ENCODE measurements at places on chromosomes 6 and 20.

GRCh38 chr6:158777510-158777909 is 41.7 kb downstream of the EZR start:
- no peak for DNase-seq

GRCh38 chr6:44665683-44666082 is 278.2 kb downstream of the CDC5L start:
- no peak for DNase-seq

- no peak for DNase-seq
Observed at GRCh38 chr6:22067671-22068070, 229.2 kb downstream of the PRL start.

DNA sequence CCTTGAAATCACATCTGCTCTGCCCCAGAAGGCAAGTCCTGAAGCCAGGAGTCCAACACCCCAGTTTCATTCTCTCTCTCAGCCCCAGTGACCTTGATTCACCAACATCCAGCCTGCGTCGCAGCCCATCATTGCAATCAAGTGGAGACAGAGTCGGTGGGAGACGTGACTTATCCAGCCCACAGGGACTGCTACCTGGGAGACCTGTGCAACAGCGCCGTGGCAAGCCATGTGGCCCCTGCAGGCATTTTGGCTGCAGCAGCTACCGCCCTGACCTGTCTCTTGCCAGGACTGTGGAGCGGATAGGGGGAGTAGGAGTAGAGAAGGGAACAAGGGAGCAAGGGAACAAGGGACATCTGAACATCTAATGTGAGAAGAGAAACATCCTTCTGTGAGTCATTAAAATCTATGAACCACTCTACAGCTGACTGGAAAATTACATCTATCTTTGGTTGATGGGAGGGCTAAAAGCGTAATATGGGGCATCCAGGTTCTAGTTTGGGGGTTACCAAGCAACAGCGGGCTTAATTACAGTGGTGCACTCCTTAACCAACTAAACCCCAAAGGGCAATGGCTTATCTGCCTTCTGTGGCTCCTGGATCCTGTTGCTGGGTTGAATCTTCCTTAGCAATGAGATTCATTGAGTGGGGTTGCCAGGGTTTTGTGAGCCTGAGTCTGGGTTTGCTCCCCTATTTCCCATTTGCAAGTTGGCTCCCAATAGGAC is 2.5 kb downstream of the LY6G6D start:
- DNase-seq = no peak

GRCh38 chr6:138592749-138593123 is 93.4 kb upstream of the NHSL1 start:
- no peak for DNase-seq

GRCh38 chr20:1587781-1588532 is 30.5 kb upstream of the SIRPD start:
- DNase-seq = no peak

DNA sequence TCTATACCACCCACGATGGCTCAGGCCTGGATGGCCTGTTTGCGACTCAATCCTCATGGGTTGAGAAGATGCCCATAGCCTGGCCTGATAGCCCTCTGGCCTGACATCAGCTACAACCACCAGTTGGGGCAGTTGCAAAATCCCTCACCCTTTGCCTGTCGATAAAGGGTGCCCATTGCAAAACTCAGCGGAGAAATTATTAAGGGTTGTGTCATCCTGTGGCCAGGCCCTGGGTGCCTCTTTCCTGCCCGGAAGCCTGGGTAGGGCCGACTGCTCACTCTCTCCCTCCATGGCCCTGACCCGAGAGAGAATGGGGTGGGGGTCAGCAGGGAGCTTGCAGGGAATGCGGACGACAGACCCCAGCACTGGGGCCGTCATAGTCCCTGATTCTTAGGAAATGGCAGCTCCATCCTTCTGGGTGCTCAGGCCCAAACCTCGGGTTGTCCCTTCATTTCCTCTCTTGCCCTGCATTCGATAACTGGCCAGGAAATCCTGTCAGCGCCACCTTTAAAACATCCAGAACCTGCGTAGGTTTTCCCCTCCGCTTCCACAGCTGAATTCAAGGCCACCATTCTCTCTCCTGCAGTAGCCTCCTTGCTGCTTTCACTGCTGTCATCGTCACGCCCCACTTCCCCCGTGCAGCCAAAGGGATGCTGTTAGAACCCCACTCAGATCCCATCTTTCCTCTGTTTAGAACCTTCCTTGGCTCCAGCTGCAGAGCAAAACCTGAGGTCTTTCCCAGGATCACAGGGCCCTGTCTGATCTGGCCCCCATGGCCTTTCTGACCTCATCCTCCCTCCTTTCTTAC is 31.1 kb downstream of the CEBPB start:
- DNase-seq = no peak
